ENCODE measurements at places on chromosomes 1 and 21.
A peak's percentile ranks its signal among the peaks of the same experiment; 100 is the strongest.

DNA sequence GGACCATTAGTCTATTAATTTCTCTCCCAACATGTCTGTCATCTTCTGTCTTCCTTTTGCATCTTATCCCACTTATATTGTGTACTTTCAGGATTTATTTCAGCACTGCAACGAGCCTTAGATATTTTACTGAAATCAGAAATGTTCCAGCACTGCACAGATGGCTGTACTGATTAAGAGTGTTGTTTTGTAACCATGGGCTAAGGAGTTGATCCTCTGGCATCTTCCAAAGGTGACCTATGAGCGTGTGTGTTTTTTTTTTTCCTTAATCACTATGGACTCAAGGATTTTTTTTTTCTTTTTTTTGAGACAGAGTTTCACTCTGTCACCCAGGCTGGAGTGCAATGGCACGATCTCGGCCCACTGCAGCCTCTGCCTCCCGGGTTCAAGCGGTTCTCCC lies 7.1 kb upstream of the DDX59 start:
- no peak for DNase-seq
- H3K4me1 ChIP-seq = no peaks in the 10 kb centered on the region
- no peak overlapping the region for H3K27ac ChIP-seq
- no peak overlapping the region for H3K4me3 ChIP-seq

DNA sequence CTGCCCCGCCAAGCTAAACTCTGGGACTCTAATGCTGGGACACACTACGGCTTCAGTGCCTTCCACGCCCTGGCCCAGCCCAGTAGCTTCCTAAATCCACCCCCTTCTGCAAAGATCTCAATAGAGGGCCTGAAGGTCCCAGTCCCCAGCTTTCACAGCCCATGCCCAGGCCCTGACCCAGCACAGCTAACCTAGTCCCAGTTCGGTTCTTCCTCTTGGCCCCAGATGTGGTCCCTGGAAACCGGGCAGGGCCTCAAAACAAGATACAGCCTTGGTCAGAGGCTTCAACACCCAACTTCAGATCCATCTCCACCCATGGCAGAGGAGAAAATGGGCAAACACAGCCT lies 646 bp upstream of the PDZK1IP1 start:
- no peak for DNase-seq
- no peaks in the 10 kb centered on the region for H3K4me1 ChIP-seq
- no peak overlapping the region for H3K27ac ChIP-seq
- no peak overlapping the region for H3K4me3 ChIP-seq

- peak overlapping the region; percentile 7 for H3K4me3 ChIP-seq
- no peaks in the 10 kb centered on the region for H3K4me1 ChIP-seq
- no peak overlapping the region for H3K27ac ChIP-seq
- no peak for DNase-seq
Observed at GRCh38 chr21:16534408-16535101, 804.8 kb downstream of the USP25 start.

- H3K27me3 ChIP-seq = peaks cover 3% of the 10 kb centered on the region
- H3K27ac ChIP-seq = no peak overlapping the region
- no peaks in the 10 kb centered on the region for H3K4me1 ChIP-seq
Observed at GRCh38 chr1:48667782-48668181, 108.9 kb downstream of the BEND5 start.

- no peak overlapping the region for H3K27ac ChIP-seq
- peaks cover 2% of the 10 kb centered on the region for H3K27me3 ChIP-seq
- no peaks in the 10 kb centered on the region for H3K36me3 ChIP-seq
- peak overlapping the region; percentile 66 for H3K4me3 ChIP-seq
Observed at GRCh38 chr1:201647722-201648065, 108.8 kb downstream of the NAV1 start.

- no peaks in the 10 kb centered on the region for H3K36me3 ChIP-seq
- no peak overlapping the region for H3K4me3 ChIP-seq
Observed at GRCh38 chr1:197884173-197884572, 18.3 kb upstream of the C1orf53 start.

- no peaks in the 10 kb centered on the region for H3K36me3 ChIP-seq
- H3K4me3 ChIP-seq = no peak overlapping the region
- no peaks in the 10 kb centered on the region for H3K4me1 ChIP-seq
- no peaks in the 10 kb centered on the region for H3K27me3 ChIP-seq
- H3K27ac ChIP-seq = no peak overlapping the region
Observed at GRCh38 chr1:104190821-104191220, 441.1 kb downstream of the AMY1C start.

- peak overlapping the region; percentile 92 for H3K4me3 ChIP-seq
- DNase-seq = peak; percentile 86
- H3K27ac ChIP-seq = peak overlapping the region; percentile 99
- no peaks in the 10 kb centered on the region for H3K36me3 ChIP-seq
- no peaks in the 10 kb centered on the region for H3K27me3 ChIP-seq
- H3K4me1 ChIP-seq = peaks cover 54% of the 10 kb centered on the region
Observed at GRCh38 chr1:235883261-235883927, 16.7 kb upstream of the LYST start.

DNA sequence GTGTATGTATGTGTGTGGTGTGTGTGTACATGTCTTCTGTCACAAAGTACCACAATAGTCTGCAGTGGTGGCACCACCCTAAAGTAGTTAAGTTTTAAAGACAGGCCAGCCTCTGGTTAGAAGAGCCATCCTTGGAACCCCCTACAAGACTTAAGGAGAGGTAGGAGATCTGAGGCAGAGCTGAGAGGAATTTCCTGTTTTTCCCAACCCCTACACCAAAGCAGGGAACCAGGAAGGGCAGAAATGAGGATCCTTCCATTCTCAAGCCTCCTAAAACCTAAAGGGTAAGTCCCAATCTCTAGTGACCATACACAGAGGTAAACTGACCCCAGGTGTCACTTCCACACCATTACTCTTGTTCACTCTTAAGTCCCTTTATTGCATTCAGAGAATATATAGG lies 11.1 kb downstream of the PEA15 start:
- H3K4me3 ChIP-seq = no peak overlapping the region
- DNase-seq = no peak
- H3K36me3 ChIP-seq = peaks cover 37% of the 10 kb centered on the region
- no peaks in the 10 kb centered on the region for H3K4me1 ChIP-seq

GRCh38 chr1:24984300-24984699 lies 54.2 kb upstream of the RUNX3 start:
- H3K27ac ChIP-seq = no peak overlapping the region
- no peaks in the 10 kb centered on the region for H3K36me3 ChIP-seq
- DNase-seq = no peak
- no peaks in the 10 kb centered on the region for H3K4me1 ChIP-seq
- no peak overlapping the region for H3K4me3 ChIP-seq

DNA sequence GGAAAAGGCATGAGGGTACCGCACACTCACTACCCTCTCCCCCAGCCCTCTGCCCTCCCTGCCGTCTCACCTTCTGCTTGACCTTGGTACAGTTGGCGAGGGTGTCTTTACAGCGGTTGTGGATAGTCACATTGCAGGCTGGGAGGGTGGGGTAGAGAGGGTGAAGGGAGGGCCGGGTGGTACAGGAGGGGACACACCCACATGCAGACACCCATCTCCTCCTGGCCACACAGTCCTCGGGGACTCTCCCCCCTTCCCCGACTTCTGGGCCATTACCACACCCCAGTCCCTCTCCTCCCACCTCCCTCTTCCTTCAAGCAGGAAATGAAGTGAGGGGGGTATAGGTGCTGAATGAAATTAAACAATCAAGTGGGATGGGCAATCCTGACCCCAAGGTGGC lies 11.6 kb downstream of the ARHGEF2 start:
- peaks cover 55% of the 10 kb centered on the region for H3K4me1 ChIP-seq
- no peak for DNase-seq
- H3K4me3 ChIP-seq = no peak overlapping the region
- H3K36me3 ChIP-seq = peaks cover 5% of the 10 kb centered on the region
- H3K27me3 ChIP-seq = no peaks in the 10 kb centered on the region
- no peak overlapping the region for H3K27ac ChIP-seq

DNA sequence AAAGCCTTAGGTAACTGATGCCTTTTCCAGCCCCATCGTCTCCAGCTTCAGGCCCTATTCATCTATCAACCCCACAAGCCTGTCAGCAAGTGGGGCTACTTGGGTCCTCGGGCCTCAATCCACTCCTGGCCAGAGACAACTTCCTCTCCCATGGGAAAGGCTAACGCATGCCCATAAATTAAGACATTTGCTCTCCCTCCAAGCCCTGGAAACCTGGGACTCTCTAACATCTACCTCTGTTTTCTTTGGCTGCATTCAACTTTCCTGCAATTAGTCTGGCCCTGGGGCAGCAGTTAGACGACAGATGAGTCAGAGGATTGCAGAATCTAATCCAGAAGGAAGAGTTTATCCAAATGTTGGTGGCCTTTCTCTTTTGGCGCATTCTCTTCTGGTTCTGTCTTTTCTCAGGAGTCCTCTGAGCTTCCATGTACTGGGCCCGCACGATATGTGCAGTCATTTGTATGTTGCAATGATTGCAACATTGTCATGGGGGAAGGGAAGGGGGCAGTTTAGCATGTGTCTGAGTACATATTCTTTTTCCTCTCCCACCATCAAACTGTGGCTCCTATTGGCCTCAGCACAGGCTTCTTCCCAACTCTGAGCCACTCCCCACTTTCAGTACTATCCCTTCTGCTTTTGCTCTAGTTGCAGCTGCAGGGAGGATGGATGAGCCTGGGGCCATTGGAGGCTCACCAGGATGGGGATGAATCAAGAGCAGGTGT lies 54.4 kb downstream of the NAV1 start:
- no peaks in the 10 kb centered on the region for H3K36me3 ChIP-seq
- no peak overlapping the region for H3K27ac ChIP-seq
- no peaks in the 10 kb centered on the region for H3K27me3 ChIP-seq
- DNase-seq = peak; percentile 28

DNA sequence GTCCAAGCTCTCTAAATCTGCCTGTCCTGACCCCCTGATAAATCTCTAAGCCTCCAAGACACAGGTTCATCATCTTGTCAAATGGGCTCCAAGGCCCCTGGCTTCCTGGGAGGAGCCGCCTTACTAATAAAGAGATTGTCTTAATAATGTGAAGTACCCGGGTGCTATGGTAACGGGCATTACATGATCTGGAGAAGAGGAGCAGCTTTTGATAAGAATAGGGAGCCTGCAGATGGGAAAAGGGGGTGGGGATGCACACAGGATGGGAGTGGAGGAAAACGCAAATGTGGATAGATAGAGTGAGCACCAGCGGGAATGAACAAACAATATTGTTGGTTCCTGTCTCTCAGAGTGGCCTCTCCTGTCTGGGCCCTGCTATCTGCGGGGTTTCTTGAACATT lies 11.9 kb upstream of the RXRG start:
- H3K27me3 ChIP-seq = no peaks in the 10 kb centered on the region
- H3K4me3 ChIP-seq = no peak overlapping the region
- no peak for DNase-seq
- H3K4me1 ChIP-seq = no peaks in the 10 kb centered on the region

DNA sequence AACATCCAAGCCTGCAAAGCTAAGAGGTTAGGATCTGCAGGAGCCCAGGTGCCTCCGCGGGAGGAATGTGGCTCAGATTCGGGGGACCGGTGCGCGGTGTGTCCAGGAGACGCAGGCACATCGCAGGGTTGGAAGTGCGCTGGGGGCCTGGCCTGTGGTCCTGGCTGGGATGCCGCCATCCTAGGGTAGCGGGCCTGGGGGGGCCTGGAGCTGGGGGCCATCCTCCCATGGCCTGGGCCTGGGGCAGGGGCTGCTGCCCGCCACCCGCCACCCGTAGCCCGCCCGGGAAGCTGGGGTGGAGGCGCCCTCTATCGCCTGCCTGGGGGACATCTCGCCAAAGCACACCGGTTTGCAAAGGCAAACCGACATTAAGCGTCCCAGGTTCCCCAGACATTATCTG lies 170.6 kb upstream of the ARHGEF16 start:
- no peak overlapping the region for H3K4me3 ChIP-seq
- H3K36me3 ChIP-seq = no peaks in the 10 kb centered on the region
- H3K4me1 ChIP-seq = peaks cover 3% of the 10 kb centered on the region
- H3K27me3 ChIP-seq = no peaks in the 10 kb centered on the region
- no peak for DNase-seq
- no peak overlapping the region for H3K27ac ChIP-seq

GRCh38 chr1:204841798-204842197 lies 28.9 kb upstream of the NFASC start:
- no peaks in the 10 kb centered on the region for H3K36me3 ChIP-seq
- no peak overlapping the region for H3K27ac ChIP-seq
- no peak for DNase-seq

- no peaks in the 10 kb centered on the region for H3K4me1 ChIP-seq
- no peaks in the 10 kb centered on the region for H3K27me3 ChIP-seq
- H3K36me3 ChIP-seq = no peaks in the 10 kb centered on the region
- no peak for DNase-seq
- H3K27ac ChIP-seq = no peak overlapping the region
- H3K4me3 ChIP-seq = no peak overlapping the region
Observed at GRCh38 chr1:68673771-68674170, 176.9 kb upstream of the DEPDC1 start.

- no peak overlapping the region for H3K4me3 ChIP-seq
- H3K27ac ChIP-seq = no peak overlapping the region
- no peak for DNase-seq
Observed at GRCh38 chr1:87291107-87291506, 37.6 kb upstream of the LMO4 start.

- H3K4me3 ChIP-seq = peak overlapping the region; percentile 55
- no peaks in the 10 kb centered on the region for H3K36me3 ChIP-seq
- H3K4me1 ChIP-seq = no peaks in the 10 kb centered on the region
- peak overlapping the region; percentile 70 for H3K27ac ChIP-seq
- H3K27me3 ChIP-seq = no peaks in the 10 kb centered on the region
- DNase-seq = peak; percentile 38
Observed at GRCh38 chr21:25790122-25790877, 55.5 kb downstream of the GABPA start.

DNA sequence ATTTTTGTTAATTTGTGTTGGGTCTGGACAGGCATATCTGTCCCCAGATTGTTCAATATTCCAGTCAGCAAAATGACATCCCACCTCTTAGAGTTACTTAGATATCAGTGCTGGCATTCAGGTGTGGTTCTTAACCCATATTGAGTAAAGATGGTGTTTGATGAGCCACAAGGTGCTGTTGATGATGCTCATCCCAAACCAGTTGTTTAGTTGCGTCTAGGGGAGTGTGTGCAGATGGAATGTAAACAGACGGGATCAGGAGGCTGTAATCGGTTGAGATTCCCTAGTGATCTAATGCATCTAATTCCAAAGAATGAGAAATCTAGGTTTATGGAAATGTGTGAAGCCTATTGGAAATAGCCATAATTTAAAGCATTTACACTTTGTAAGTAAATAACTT lies 1.1 kb downstream of the HOOK1 start:
- H3K4me1 ChIP-seq = peaks cover 6% of the 10 kb centered on the region
- peaks cover 31% of the 10 kb centered on the region for H3K27me3 ChIP-seq
- H3K4me3 ChIP-seq = no peak overlapping the region
- no peak for DNase-seq

DNA sequence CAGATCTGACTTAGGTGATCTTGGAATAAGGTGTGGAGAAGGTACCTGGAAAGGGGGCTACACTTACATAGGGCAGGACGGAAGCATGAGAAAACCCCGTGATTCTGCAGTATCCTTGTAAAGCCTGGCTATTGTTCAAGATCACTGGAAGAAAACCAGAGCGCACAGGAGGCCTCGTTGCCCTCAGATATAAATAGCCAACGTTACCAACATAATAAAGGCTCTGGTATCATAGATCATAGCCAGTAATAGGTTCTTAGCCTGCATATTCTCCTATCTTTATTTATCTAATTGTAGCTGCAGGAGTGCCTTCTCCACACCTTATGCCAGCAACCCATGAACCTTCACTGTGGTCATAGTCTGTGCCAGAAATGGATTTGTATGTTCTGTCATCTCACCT lies 35.9 kb upstream of the MPZL1 start:
- no peak for DNase-seq
- no peak overlapping the region for H3K27ac ChIP-seq
- H3K4me1 ChIP-seq = peaks cover 2% of the 10 kb centered on the region
- no peaks in the 10 kb centered on the region for H3K27me3 ChIP-seq
- H3K4me3 ChIP-seq = no peak overlapping the region

GRCh38 chr1:88982055-88982454 lies 10.4 kb downstream of the KYAT3 start:
- no peak overlapping the region for H3K27ac ChIP-seq
- peaks cover 17% of the 10 kb centered on the region for H3K4me1 ChIP-seq
- DNase-seq = no peak
- H3K4me3 ChIP-seq = no peak overlapping the region
